ENCODE measurements at places on chromosomes 16 and 17.

DNA sequence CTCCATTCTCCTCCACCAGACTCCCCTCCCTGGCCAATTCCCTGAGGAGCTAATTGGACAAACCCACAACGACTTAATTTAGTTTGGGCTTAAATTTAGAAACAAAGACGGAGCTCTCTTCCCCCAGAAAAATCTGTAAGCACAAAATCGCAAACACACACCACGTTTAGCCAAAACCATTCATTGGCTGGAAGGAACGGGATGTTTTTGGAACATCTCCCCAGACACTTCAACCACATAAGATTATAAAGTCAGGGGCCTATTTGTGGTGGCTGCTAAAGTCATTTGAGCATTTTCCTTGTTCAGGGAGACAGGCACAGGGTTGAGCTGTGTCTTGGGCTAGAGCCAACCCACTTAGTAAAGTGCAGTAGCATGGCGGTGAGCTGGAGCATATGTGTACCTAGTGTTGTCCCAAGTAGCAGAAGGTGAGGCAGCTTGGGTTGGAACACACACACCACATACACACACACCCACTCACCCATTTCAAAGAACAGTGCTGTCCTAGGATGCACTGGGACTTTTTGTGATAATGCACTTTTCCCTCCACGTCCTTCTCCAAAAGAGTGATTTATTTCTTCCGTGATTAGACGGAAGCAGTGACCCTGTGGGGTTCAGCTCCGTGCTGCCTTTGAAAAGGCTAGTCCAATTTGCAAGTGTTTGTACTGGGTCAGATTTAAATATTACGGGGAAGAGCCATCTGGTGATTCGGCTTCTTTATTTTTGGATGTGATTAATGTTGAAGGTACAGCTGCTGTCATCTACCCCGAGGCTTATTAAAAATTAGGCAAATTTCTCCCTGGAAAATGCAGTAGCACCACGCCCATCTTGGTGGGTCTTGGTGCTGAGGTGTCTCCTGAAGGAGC lies 32.2 kb downstream of the ELAC2 start:
- DNase-seq, result no peak

GRCh38 chr16:910181-910580 lies 60.6 kb downstream of the LMF1 start:
- DNase-seq, result no peak

- DNase-seq, result no peak
Observed at GRCh38 chr16:576197-576822, 6.5 kb downstream of the PIGQ start.

DNA sequence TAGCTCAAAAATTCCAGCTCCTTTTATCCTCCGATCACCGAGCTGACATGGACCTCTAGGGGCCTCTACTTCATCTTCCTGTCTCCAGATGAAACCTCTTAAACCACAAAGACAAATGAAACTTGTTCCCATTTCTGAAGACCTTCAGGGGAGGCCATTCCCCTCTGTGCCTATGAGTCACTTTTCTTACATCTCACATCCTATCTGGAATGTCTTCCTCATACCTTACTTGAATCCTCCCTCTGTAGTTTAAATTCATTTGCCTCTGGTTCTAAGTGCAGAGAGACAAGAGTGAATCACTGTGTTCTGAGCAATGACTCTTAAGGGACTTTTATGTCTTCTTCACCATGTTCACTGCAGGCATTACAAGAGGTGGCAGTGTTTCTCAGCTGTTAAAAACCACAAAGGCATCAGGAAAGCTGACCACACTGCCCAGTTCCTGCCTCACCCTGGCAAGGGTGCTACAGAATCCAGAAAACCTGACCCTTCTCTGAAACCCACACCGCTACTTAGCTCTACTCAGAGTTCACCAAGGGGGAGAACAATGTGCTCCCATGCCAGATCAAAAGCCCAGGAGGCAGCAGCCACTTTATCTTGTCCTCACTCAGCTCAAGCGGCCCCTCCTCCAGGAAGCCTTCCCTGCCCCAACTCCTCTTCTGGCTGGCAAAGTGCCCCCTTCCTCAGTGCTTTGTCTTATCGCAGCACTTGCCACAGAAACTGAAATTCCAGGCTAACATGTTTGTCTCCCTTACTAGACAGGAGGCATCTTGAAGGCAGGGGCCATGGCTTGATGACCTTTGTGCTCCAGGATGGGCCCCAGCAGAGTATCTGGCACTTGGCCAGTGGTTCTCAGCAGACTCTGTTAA lies 6.4 kb downstream of the CUEDC1 start:
- DNase-seq, result no peak

- DNase-seq, result no peak
Observed at GRCh38 chr17:41982026-41982760, 15.6 kb downstream of the CNP start.

- no peak for DNase-seq
Observed at GRCh38 chr17:6660805-6661463, 9.4 kb downstream of the C17orf100 start.

- DNase-seq, result no peak
Observed at GRCh38 chr17:70604854-70605253, 435.5 kb downstream of the KCNJ2 start.

Measured in stimulated activated CD8-positive, alpha-beta memory T cell treated with anti-CD3 and anti-CD28 coated beads, Interleukin-4, amount 100 ng/mL, for 1 hour (primary cell).